Activated T-helper 1 cell treated with anti-CD3 and anti-CD28 coated beads, Interleukin-12 subunit alpha, Interleukin-12 subunit beta, Interleukin-2, Interleukin-4 antibody, amounts not matched to agents 30 ng/mL and 10 ng/mL and 1 ng/mL, durations not matched to agents 14 hours and 24 hours and 36 hours (primary cell): ENCODE measurements at places on chromosomes 3 and 15.

- H3K4me3 ChIP-seq, result no peak overlapping the region
- DNase-seq, result no peak
- H3K4me1 ChIP-seq, result no peaks in the 10 kb centered on the region
These were observed 171.8 kb downstream of the EPHA6 start for GRCh38 chr3:96986241-96986640.

- H3K27me3 ChIP-seq, result no peaks in the 10 kb centered on the region
- H3K27ac ChIP-seq, result no peak overlapping the region
- peaks cover 17% of the 10 kb centered on the region for H3K36me3 ChIP-seq
- H3K4me3 ChIP-seq, result no peak overlapping the region
- no peak for DNase-seq
- H3K4me1 ChIP-seq, result peaks cover 20% of the 10 kb centered on the region
These were observed 64.8 kb downstream of the ARIH1 start for GRCh38 chr15:72538931-72539330.

GRCh38 chr15:62899090-62899493 is 143.5 kb upstream of the TPM1 start:
- no peaks in the 10 kb centered on the region for H3K4me1 ChIP-seq
- no peaks in the 10 kb centered on the region for H3K27me3 ChIP-seq
- no peak overlapping the region for H3K27ac ChIP-seq
- H3K4me3 ChIP-seq, result no peak overlapping the region

GRCh38 chr3:42412526-42413155 is 2.2 kb upstream of the LYZL4 start:
- H3K36me3 ChIP-seq, result no peaks in the 10 kb centered on the region
- no peaks in the 10 kb centered on the region for H3K4me1 ChIP-seq
- no peak for DNase-seq
- H3K4me3 ChIP-seq, result no peak overlapping the region
- H3K27ac ChIP-seq, result no peak overlapping the region

- no peaks in the 10 kb centered on the region for H3K4me1 ChIP-seq
- DNase-seq, result no peak
- no peak overlapping the region for H3K4me3 ChIP-seq
- H3K27ac ChIP-seq, result no peak overlapping the region
- H3K36me3 ChIP-seq, result no peaks in the 10 kb centered on the region
These were observed 631.5 kb downstream of the PYDC2 start for GRCh38 chr3:192092388-192093005.

- H3K27ac ChIP-seq, result no peak overlapping the region
- H3K4me3 ChIP-seq, result no peak overlapping the region
- peaks cover 9% of the 10 kb centered on the region for H3K4me1 ChIP-seq
- H3K36me3 ChIP-seq, result no peaks in the 10 kb centered on the region
- H3K27me3 ChIP-seq, result no peaks in the 10 kb centered on the region
These were observed 124.6 kb downstream of the TNIK start for GRCh38 chr3:171335559-171335958.

DNA sequence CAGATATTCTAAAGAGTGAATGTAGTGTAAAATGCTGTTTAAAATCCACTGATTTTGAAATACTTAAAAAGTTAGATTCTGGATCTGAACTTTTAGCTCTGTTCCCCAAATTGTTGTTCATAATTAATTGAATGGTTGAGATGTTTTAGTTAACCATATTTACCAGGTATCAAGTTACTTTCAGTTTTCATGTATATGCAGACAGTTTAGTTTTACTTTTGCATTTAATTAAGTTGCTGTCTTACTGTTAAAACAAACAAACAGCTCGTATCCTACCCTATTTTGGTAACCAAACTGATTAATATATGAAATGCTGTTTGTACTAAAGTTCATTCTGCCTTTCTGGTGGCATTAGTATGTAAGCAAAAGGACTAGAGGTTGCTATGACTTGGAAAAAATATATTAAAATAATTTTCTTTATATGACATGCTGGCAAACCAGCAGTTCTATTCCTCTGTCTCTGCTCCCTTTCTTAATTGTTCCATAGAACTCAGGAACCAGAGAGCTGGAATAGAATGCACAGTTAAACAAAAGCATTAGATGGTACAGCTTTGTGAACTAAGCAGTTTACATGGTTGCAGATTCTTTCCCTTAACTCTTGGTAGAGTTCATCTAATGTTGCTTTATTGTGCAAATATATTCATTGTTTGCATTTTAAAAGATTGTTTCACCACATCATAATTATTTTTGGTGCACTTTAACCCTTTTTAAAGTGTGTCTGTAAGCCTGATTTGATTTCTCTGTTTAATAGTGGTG is 39.5 kb upstream of the SCAANT1 start:
- no peak for DNase-seq
- peak overlapping the region; percentile 81 for H3K4me3 ChIP-seq
- H3K4me1 ChIP-seq, result peaks cover 58% of the 10 kb centered on the region
- H3K36me3 ChIP-seq, result peaks cover 22% of the 10 kb centered on the region
- peak overlapping the region; percentile 70 for H3K27ac ChIP-seq
- no peaks in the 10 kb centered on the region for H3K27me3 ChIP-seq

DNA sequence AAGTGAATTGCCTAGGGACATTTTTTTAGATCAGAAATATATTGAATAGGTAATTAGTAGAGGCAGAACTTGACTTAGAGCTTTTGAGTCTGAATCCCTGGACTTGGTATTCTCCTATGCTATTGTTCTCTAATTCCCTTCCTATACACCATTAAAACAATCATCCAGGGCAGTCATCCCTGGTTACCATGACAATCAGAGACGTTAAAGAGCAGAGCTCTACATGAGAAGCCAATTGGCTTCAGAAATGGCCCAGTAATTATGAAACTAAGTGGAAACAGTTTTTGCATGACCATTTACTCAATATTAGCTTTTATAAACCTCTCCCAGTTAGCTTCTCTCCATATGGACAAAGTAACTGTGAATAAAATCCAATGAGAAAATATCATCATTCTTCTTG is 182.1 kb upstream of the TP63 start:
- H3K4me3 ChIP-seq, result no peak overlapping the region
- DNase-seq, result no peak
- H3K36me3 ChIP-seq, result peaks cover 2% of the 10 kb centered on the region
- no peaks in the 10 kb centered on the region for H3K27me3 ChIP-seq
- no peaks in the 10 kb centered on the region for H3K4me1 ChIP-seq

DNA sequence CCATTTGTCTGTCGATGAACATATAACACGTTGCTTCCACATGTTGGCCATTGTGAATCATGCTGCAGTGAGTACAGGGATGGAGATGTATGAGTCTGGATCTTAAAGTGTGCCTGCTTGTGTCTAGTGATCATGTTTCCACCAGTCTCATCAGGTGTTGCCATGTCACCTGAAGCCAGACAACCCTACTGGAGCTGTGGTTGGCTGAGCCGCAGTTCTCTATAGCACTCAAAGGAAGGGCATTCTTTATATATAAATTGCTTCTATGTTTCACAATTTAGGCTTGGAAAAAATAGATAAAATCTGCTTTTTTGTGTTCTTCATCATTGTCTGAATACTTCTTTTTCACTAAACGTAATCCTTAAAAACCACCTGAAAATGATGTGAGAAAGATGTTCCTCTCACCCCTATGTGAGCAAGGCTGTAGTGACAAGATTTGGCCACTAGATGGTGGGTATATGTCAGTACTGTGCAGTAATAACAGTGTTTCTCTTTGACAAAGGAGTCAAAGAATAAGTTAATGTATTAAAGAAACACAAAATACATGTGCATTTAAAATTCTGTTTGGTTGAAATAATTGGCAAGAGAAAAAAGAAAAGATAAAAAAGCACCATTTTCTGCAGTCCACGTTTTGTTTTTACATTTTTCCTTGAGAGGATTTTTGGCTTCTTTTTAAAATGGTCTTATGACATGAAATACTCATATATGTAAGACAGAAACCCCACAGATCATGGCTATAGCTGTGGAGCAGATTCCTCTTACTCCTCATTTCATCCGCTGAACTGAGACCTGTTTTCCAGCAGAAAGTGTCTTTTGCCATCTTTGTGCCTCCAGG is 394.5 kb upstream of the DPPA4 start:
- no peak overlapping the region for H3K4me3 ChIP-seq
- H3K36me3 ChIP-seq, result no peaks in the 10 kb centered on the region
- peak; percentile 7 for DNase-seq
- no peak overlapping the region for H3K27ac ChIP-seq
- H3K27me3 ChIP-seq, result peaks cover 6% of the 10 kb centered on the region
- H3K4me1 ChIP-seq, result no peaks in the 10 kb centered on the region

- no peak for DNase-seq
- H3K27ac ChIP-seq, result no peak overlapping the region
- no peaks in the 10 kb centered on the region for H3K27me3 ChIP-seq
These were observed 80.6 kb downstream of the ZNF385D start for GRCh38 chr3:21670386-21670785.

GRCh38 chr15:62622775-62623174 is 419.8 kb upstream of the TPM1 start:
- H3K4me1 ChIP-seq, result no peaks in the 10 kb centered on the region
- H3K27me3 ChIP-seq, result peaks cover 10% of the 10 kb centered on the region
- H3K4me3 ChIP-seq, result no peak overlapping the region
- no peak overlapping the region for H3K27ac ChIP-seq
- no peaks in the 10 kb centered on the region for H3K36me3 ChIP-seq
- no peak for DNase-seq

GRCh38 chr3:61964566-61964965 is 403.2 kb downstream of the PTPRG start:
- no peak for DNase-seq
- no peaks in the 10 kb centered on the region for H3K4me1 ChIP-seq
- no peaks in the 10 kb centered on the region for H3K36me3 ChIP-seq
- no peak overlapping the region for H3K4me3 ChIP-seq

- H3K36me3 ChIP-seq, result no peaks in the 10 kb centered on the region
- DNase-seq, result no peak
- no peaks in the 10 kb centered on the region for H3K4me1 ChIP-seq
- no peak overlapping the region for H3K27ac ChIP-seq
- no peaks in the 10 kb centered on the region for H3K27me3 ChIP-seq
- H3K4me3 ChIP-seq, result no peak overlapping the region
These were observed 233.3 kb downstream of the SHOX2 start for GRCh38 chr3:157872902-157873301.

DNA sequence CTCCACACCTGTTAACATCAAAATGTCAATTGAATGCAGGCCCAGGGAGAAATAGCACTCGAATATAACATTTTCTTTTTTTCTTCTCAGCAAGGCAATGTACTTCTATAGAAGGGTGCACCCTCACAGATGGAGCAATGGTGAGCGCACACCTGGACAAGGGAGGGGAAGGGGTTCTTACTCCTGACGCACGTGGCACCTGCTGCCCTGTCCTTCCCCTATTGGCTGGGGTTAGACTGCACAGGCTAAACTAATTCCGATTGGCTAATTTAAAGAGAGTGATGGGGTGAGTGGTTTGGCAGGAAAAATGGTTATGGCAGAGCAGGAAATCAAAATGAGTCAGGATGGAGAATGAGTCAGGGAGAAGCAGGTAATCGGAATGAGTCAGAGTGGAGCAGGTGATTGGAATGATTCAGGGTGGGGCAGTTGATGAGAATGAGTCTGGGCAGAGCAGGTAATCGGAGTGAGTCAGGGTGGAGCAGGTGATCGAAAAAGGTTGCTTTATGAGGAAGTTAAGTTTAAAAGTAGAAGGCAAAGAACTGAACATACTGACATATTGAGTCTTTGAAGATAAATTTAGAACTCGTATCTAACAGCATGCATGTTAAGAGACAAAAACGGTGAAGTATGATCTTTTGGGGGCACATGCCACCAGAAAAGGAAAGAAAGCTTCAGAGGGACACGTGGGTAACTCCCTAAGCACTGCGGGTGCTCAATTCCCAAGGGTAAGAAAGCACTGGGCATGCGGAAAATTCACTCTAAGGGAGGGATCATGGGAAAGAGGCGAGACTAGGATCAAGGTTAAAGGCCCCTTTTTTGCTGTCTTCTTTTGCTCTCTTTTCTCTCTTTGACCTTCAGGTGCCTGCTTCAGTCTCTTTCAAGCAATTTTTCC is 72.9 kb upstream of the GALNT15 start:
- H3K36me3 ChIP-seq, result no peaks in the 10 kb centered on the region
- H3K27me3 ChIP-seq, result peaks cover 2% of the 10 kb centered on the region
- DNase-seq, result no peak
- H3K4me3 ChIP-seq, result no peak overlapping the region
- H3K4me1 ChIP-seq, result no peaks in the 10 kb centered on the region

GRCh38 chr3:177528306-177529070 is 331.2 kb upstream of the TBL1XR1 start:
- peaks cover 2% of the 10 kb centered on the region for H3K36me3 ChIP-seq
- H3K27ac ChIP-seq, result no peak overlapping the region
- H3K27me3 ChIP-seq, result peaks cover 3% of the 10 kb centered on the region
- H3K4me3 ChIP-seq, result no peak overlapping the region
- peaks cover 18% of the 10 kb centered on the region for H3K4me1 ChIP-seq
- no peak for DNase-seq

GRCh38 chr15:66886241-66886675 is 179.1 kb upstream of the SMAD3 start:
- no peak overlapping the region for H3K27ac ChIP-seq
- no peak for DNase-seq
- peaks cover 17% of the 10 kb centered on the region for H3K27me3 ChIP-seq
- H3K4me1 ChIP-seq, result no peaks in the 10 kb centered on the region
- no peaks in the 10 kb centered on the region for H3K36me3 ChIP-seq
- H3K4me3 ChIP-seq, result no peak overlapping the region

- no peak overlapping the region for H3K4me3 ChIP-seq
- peaks cover 13% of the 10 kb centered on the region for H3K4me1 ChIP-seq
- DNase-seq, result peak; percentile 59
- H3K27ac ChIP-seq, result no peak overlapping the region
These were observed 20.9 kb downstream of the CD276 start for GRCh38 chr15:73704869-73705645.

GRCh38 chr3:141875893-141876380 is 506 bp upstream of the ATP1B3 start:
- H3K36me3 ChIP-seq, result peaks cover 20% of the 10 kb centered on the region
- H3K27me3 ChIP-seq, result peaks cover 2% of the 10 kb centered on the region
- peak overlapping the region; percentile 90 for H3K27ac ChIP-seq
- H3K4me3 ChIP-seq, result peak overlapping the region; percentile 92
- peaks cover 30% of the 10 kb centered on the region for H3K4me1 ChIP-seq

- peaks cover 19% of the 10 kb centered on the region for H3K4me1 ChIP-seq
- no peak overlapping the region for H3K4me3 ChIP-seq
- DNase-seq, result no peak
- H3K27me3 ChIP-seq, result no peaks in the 10 kb centered on the region
- H3K27ac ChIP-seq, result no peak overlapping the region
- H3K36me3 ChIP-seq, result peaks cover 9% of the 10 kb centered on the region
These were observed 47.5 kb upstream of the LIMD1 start for GRCh38 chr3:45546716-45547701.

GRCh38 chr15:20352241-20353200 is 189.1 kb downstream of the GOLGA6L6 start:
- peaks cover 6% of the 10 kb centered on the region for H3K4me1 ChIP-seq
- no peak overlapping the region for H3K27ac ChIP-seq
- H3K36me3 ChIP-seq, result no peaks in the 10 kb centered on the region
- no peak for DNase-seq
- no peak overlapping the region for H3K4me3 ChIP-seq

DNA sequence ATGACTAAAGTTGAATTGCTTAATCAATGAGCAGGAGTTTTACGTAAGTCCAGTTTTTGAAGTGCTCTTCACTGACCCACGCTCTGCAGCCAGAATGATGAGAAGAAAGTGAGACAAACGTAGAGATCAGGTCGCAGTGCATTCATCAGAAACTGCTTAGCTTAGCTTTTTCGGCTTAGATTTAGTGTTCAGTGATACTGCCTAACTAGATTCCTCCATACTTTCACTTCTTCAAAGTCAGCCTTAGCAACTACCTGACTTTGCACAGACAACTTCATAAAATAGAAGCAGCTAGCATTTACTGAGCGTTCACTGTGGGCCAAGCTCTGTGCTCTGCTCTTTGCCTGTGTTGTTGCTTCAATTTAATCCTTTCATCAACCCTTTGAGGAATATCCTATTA is 116.1 kb downstream of the KCNH8 start:
- H3K27me3 ChIP-seq, result no peaks in the 10 kb centered on the region
- no peaks in the 10 kb centered on the region for H3K4me1 ChIP-seq
- DNase-seq, result no peak
- H3K4me3 ChIP-seq, result no peak overlapping the region
- H3K27ac ChIP-seq, result no peak overlapping the region
